ENCODE measurements at places on chromosomes 2 and 18.

DNA sequence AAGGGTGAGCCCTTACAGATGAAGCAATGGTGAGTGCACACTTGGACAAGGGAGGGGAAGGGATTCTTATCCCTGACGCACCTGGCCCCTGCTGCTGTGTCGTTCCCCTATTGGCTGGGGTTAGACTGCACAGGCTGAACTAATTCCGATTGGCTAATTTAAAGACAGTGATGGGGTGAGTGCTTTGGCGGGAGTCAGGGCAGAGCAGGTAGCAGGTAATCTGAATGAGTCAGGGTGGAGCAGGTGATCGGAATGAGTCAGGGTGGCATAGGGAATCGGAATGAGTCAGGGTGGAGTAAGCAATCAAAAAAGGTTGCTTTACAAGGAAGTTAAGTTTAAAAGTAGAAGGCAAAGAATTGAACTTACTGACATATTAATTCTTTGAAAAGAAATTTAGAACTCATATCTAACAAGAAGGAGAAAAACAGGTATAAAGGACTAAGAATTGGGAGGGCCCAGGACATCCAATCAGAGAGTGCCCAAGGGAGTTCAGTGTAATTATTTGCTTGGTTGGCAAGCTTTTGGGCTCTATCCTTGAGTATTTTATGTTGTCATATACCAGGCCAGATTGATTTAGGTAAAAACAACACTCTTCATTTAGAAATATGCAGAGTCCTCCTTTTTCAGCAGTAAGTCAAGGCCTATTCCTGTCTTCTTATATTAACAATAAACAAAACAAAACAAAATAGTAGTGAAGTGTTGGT is 52.3 kb upstream of the RALBP1 start:
- no peak for DNase-seq

GRCh38 chr2:101150306-101151145 is 656 bp downstream of the TBC1D8 start:
- no peak for DNase-seq

- DNase-seq, result no peak
Observed at GRCh38 chr18:74399091-74399887, 57.8 kb downstream of the DIPK1C start.

DNA sequence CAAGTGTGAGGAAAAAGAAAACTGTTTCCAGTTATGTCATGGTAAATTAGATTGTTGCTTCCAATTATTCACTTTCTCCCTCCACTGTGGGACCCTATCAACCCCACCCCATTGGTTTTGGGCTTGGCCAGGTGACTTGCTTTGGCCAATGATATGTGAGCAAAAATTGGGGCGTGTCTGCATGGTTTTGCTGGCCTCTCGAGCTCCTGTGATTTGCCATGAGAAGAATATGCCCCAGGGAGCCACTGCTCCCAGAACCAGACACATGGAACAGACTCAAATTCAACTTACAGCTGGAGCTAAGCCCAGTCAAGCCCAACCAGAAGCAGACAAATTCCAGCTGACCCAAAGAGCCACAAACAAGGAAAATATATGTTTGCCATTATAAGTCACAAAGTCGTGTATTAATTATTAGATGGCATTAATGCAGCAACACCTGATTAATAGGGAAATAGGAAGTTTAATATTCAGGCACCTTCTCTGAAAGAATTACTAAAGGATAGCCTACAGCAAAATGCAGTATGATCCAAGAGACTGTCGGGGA is 248.9 kb downstream of the ANAPC1 start:
- DNase-seq, result no peak

DNA sequence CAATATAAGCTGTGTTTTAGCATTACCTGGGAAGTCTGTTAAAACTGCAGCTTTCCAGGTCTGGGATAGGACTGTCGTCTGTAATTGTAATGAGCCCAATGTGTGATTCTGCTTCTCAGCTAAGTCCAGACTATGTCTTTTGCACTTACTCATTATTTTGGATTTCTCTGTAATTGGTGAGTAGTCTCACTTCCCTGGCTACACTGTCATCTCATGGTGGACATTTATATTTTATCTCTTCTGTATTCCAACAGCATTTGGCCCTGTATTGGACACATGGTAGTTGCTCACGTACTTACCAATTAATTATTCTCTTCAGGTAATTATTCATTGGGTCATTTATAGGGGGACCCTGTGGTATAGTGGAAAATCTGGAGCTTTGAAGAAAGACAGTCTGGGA is 28.0 kb downstream of the LHCGR start:
- DNase-seq, result no peak

DNA sequence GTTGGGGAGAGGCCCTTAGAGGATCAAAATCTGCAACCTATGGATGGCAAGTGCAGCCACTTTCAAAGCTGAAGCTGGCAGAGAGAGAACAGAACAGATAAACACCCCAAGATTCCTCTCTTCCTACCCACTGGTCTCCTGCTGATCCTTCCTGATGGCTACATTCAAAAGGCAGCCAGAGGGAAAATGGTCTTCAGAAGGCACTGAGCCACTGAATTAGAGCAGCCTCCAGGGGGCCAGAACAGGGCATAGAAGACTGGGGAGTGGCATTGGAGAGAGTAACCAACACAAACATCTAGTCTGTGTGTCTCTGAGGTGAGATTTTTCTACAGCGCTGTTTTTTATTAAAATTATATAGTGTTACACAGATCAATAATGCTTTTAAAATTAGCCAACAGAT is 432.6 kb downstream of the PARD3B start:
- DNase-seq, result no peak

DNA sequence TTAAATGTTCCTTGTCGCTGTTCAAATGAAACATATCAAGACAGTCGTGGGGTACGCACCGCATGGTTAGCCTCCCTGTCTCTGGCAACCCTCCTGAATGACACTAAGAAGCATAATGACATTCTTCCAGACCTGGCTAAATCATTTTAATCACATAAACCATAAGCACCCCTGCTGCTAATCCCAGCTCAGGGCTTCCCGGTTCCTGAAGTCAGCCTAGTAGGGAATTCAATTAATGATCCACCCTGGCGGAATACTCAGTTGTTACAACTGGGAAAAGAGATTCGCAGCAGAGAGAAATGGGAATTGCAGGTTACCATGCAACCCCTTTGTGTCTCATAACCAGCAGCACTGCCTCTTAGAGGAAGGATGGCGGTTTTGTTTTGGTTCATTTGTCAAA is 200.8 kb upstream of the AGAP1 start:
- DNase-seq, result no peak

DNA sequence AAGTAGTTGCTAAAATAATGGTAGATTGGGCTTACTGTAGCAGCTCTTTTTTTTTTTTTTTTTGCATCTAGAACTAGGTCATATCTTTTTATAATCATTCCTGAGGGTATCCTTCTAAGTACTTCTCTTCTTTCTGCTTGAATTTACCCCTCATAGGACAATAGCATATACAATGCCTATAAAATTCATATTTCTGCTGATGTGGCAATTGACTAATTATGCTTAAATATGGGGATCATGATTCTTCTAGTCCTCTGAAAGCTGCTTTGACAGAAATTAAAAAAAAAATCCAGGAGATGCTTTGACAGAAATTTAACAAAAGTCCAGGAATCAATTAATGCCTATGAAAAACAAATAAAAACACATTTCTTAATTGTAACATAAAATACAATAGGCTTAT is 358.4 kb downstream of the CCDC85A start:
- DNase-seq, result no peak

GRCh38 chr2:217353591-217353990 is 493.7 kb upstream of the TNP1 start:
- no peak for DNase-seq

- no peak for DNase-seq
Observed at GRCh38 chr18:2880473-2880872, 33.7 kb downstream of the EMILIN2 start.

GRCh38 chr2:84965192-84965516 is 5.8 kb upstream of the KCMF1 start:
- DNase-seq, result no peak

GRCh38 chr2:62224976-62225375 is 29.1 kb downstream of the B3GNT2 start:
- DNase-seq, result no peak

- DNase-seq, result no peak
Observed at GRCh38 chr2:47077442-47078117, 77.5 kb downstream of the STPG4 start.

GRCh38 chr2:224025874-224026273 is 13.2 kb downstream of the SERPINE2 start:
- no peak for DNase-seq

DNA sequence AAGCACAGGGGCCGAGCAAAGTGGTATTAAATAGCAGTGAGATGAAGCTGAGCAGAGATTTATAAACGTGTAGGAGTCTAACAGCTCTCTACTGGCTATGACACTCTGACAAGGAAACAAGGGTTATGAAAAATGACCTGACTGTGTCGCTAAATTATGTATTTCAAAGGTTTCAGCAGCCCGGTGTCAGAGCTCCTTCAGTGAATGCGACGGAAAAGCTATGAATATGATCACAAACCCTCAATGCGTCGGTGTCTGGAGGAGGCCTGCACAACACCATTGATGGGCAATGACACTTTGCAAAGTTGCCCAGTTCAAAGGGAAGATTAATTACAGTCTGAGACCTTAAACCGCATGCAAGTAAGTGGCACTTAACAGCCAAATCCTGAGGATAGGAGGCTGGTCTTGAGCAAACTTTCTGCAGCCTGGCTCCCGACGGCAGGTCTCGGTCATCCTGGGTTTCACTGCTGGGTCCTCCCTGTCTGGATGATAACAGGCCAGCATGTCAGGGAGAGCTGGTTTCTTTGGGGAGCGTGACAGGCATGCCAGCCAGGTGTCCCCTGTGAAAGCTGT is 615.1 kb upstream of the SALL3 start:
- DNase-seq, result no peak

GRCh38 chr18:34848156-34848555 is 138.1 kb downstream of the DTNA start:
- DNase-seq, result no peak

GRCh38 chr2:122007577-122007976 is 252.1 kb downstream of the TSN start:
- DNase-seq, result no peak
